AG09319 (cell line): ENCODE measurements at places on chromosomes 12 and 14.

GRCh38 chr12:53220694-53221202 lies 11.3 kb downstream of the RARG start:
- peak; percentile 89 for DNase-seq

DNA sequence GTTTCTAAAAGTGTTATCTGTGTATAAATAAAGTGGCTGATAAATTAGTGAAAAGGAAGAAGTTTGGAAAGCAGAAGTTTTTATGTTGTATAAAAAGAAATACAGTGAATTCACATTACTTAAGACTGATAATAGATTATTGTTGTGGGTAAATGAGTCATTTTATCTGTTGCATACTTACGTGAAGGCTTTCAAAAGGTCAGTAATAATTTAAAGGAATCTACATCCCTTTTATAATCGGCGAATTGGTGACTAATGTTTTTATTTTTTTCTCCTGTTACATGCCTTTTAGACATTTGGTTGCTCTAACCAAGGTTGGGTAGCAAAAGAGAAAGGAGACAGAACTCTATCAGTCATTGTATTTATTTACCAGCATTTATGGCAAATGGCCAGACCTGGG lies 155.9 kb downstream of the SLC41A2 start:
- DNase-seq: no peak

- no peak for DNase-seq
Measured at GRCh38 chr12:85814071-85814470, 22.1 kb downstream of the RASSF9 start.

DNA sequence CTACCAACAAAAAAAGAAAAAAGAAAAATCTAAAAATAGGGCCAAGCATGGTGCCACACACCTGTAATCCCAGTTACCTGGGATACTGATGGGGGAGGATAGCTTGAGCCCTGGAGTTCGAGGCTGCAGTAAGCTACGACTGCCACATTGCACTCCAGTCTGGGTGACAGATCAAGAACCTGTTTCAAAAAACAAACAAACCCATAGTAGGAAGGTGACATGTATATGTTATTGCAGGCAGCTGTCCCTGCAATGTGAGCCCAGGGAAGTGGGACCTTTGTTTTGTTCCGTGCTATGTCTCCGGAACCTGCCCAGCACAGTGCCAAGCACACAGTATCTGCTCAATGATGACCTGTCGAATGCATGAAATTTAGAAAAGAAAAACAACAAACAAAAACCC lies 37.2 kb upstream of the YY1 start:
- DNase-seq: no peak

GRCh38 chr14:86915406-86915805 lies 1077.6 kb downstream of the GALC start:
- DNase-seq: no peak
